CD4-positive, alpha-beta T cell (primary cell): ENCODE measurements at places on chromosomes 5 and 9.

- DNase-seq: no peak
Measured at GRCh38 chr5:175343308-175343707, 100.7 kb downstream of the DRD1 start.

- no peak for DNase-seq
Measured at GRCh38 chr5:153118018-153118417, 372.5 kb upstream of the GRIA1 start.

DNA sequence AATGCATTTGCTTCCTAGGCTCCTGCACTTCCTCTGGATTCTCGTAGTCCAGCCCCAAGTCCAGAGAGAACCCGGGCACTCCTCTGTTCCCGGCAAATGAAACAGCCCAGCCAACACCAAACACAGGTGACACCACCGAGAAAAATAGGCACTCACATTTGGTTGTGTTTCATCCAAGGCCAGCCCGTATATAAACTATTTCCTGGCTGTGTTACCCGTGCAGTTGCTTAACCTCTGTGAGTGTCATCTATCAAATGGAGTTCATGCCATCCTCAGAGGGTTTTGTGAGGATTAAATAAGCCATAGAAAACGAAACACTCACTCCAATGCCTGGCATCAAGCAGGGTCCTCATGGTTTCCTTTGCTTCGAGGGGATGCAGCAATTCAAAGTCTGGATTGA is 115.2 kb downstream of the BOD1 start:
- DNase-seq: no peak

DNA sequence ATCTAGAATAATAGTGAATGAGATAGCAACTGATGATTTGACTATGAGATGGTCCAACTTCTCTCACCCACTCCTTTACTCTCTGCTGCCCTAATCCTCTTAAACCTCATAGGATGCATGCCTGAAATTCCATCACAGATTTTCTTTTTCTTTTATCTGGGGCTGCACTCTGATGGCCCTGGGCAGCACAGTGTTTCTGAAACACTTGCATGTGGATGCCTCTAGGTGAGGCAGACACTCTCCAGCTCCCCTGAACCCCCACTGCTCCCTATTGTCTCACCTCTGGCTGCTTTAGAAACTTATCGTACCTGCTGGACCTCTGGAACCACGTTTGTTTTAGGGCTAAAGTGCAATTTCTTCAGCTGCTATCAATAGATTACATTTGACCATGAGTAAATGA is 67.5 kb downstream of the HTR4 start:
- DNase-seq: no peak

- DNase-seq: no peak
Measured at GRCh38 chr9:85163415-85163814, 493.9 kb downstream of the NTRK2 start.

- DNase-seq: no peak
Measured at GRCh38 chr5:139116100-139116655, 82.0 kb downstream of the SIL1 start.

- DNase-seq: no peak
Measured at GRCh38 chr9:13674926-13675637, 395.6 kb upstream of the MPDZ start.

DNA sequence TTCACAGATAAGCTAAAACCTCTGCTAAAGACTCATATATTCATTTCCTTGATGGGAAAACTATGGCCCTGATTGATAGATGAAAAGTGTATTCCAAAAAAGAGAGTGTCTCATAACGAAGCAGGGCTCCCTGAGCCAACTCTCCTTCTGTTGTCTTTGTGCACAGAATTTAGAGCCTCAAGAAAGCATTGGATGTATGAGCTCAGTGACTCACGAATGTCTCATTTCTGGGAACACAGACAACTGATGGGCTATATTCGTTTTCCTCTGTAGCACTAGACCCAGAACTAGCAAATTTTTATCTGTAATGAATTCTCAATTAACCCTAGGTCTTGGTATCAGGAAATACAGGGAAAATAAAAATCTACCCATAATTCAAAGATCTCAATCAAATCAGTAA is 88.4 kb downstream of the LMNB1 start:
- DNase-seq: no peak

DNA sequence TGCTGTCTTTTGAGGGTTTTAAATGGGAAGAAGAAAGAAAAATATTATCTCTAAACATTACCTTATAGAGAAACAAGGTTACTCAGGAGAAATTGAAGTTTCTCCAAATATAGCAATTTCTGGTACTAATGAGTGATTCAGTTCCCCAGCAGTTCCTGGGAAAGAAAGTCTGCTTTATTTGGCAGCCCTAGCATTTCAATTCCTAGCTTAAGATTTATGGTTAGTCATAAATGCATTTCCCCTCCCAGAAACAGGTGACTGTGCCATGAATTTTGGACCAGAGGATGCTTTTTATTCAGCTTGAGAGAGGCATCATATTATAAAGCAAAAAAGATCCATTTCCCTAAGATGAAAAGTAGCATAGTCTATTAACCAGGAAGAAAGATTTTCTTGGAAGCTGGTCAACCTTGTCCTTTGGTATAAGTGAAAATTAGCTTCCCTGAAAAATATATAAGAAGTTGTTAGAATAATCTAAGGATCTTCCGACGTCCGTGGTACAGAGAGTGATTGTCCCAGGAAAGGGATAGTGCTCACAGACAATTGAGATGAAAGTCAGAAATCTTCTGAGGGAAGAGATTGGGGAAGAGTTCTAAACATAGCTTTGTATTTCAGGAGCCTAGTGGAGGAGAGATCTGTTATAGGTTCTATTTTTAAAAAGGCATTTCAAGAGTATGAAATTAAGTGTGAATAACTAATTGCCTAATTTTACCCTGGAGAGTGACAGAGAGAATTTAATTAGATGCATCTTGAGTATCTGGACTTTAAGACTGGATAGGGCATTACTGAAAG is 164.9 kb downstream of the ESM1 start:
- no peak for DNase-seq

GRCh38 chr5:145778144-145778900 is 56.8 kb downstream of the PRELID2 start:
- DNase-seq: no peak

GRCh38 chr5:34918025-34918424 is 2.5 kb downstream of the BRIX1 start:
- DNase-seq: no peak

GRCh38 chr9:126883636-126884035 is 23.2 kb downstream of the ZBTB34 start:
- no peak for DNase-seq

GRCh38 chr5:54529565-54529964 is 12.0 kb downstream of the SNX18 start:
- no peak for DNase-seq

DNA sequence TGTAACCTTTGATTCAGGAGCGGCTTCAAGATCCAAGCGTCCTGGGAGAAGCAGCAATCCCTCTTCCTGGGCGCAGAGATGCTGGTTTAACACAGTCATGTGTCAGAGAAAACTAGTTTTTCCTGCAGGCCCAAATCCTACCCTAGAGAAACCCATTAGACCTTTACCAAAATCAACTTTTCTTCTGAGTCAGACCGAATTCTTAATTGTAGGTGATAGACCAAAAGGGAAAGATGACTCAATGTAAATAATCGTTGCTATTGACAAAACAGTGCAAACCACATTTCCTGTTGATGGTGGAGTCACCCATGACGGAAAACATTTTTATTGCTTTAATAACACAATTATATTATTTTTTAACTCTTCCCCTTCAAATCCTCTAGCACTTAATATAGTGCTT is 40.1 kb downstream of the SLC1A1 start:
- DNase-seq: no peak

- DNase-seq: no peak
Measured at GRCh38 chr5:148437249-148437648, 53.5 kb downstream of the FBXO38 start.

DNA sequence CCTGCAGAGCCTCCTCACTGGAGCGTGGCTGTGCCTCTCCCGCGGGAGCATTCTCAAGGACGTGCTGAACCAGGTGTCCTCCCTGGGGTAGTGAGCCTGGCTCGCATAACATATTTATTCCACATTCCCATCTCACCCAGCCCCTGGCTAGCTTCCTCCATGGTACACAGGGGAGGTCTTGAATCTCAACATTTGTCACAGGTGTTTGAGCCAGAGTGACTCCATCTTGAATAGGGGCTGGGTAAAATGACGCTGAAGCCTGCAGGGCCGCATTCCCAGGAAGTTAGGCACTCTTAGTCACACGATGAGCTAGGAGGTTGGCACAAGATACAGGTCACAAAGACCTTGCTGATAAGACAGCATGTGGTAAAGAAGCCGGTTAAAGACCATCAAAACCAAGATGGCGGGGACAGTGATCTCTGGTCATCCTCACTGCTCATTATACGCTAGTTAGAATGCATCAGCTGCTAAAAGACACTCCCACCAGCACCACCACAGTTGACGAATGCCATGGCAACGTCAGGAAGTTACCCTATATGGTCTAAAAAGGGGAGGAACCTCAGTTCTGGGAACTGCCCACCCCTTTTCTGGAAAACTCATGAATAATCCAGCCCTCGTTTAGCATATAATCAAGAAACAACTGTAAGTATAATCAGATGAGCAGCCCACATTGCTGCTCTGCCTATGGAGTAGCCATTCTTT is 273.8 kb upstream of the IRX4 start:
- no peak for DNase-seq

DNA sequence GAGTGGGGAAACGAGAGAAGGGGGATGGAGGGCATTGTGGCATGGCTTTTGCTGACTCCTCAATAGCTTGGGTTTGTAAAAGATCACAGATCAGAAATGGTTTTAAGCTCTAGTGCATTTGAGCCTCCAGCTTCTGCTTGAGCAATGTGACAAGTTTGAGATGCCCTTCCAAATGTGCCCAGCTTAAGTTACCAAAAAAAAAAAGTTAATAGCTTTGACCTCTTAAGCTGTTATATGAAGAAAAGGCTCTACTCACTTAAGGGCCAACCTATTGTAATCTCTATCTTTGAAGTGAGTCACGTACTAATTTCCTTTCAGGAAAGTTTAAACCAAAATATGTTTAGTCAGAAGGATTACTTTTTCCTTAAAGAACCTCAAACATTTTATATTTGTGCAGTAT is 428.8 kb upstream of the ACTBL2 start:
- no peak for DNase-seq

DNA sequence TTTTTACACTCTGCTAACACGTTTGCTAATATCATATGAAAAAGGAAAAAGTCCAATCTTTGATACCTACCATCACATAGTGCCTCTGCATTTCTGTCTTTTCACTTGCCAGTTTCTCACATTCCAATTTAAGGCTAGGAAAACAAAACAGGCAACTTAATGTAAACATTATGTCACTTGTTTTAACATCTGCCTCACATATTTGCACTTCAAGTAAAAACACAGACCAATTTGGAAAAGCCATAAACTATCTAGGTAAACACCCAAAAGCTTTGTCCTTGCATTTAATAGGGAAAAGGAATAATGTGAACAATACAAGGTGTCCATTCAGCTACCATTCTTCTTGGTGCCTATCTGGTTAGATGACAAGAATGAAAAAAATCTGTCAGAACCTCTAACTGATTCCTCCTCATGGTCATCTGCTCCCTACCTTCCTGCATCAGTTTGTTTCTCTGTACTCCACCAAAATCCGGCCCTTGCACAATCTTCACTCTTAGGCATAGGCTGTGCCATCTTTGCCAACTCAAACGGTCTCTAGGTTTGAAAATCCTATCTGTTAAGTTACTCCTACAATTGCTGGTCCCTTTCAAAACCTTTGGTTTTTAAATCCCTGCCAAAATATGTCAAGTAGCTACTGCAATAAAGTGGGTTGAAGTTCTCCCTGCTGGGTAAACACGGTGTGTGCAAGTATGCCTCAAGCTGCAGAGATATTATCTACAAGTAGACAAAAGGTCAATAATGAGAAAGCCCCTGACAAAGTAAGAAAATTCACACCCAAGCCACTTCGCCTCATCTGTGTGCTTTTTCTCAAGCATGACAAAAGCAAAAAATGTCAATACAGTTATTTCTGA is 3.4 kb downstream of the TLE1 start:
- DNase-seq: no peak

DNA sequence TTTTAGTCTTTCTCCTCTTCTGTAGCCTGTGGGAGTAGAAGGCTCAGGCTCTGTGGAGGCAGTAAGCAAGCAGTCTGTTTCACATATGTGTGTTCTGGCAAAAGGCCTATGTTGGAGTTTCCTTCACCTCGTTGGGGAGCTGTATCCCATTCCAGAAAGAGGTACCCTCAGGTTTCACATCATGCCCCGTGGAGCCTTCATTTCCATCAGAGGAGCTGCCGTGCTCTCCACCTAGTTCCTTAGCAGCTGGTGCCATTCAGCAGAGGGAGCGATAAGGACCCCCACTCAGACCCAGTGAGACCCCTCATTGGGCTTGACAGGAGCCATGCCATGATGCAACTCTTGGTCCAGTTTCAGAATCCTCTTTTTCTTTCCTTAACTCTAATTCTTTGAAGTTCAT is 50.6 kb upstream of the ANGPTL2 start:
- DNase-seq: no peak

- DNase-seq: no peak
Measured at GRCh38 chr5:137736496-137736895, 607 bp upstream of the KLHL3 start.

- no peak for DNase-seq
Measured at GRCh38 chr5:180282281-180282680, 9.6 kb downstream of the MAPK9 start.

DNA sequence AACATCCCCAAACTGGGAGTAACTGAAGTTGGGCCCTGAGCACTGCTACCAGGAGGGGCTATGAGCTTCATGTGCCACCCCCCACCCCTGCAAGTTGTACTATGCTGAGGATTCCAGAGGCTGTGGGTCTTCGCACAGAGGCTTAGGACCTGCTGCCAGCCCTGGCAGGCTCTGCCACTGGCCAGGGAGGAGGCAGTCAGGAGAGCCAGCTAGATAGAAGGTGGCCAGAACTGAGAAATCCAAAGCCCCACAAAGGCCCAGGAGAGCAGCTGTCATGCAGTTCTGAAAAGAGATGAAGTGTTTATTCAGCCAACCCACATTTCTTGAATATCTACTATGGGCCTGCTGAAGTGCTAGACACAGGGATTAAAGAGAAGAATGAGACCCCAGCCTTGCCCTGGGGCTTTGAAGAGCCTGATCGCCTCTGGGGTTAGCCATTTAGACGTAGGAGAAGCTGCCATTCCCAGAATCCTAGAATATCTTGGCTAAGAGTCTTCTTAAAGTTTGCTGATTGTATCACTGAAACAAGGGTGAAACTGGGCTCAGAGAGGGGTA is 1.4 kb downstream of the ALAD start:
- DNase-seq: no peak

DNA sequence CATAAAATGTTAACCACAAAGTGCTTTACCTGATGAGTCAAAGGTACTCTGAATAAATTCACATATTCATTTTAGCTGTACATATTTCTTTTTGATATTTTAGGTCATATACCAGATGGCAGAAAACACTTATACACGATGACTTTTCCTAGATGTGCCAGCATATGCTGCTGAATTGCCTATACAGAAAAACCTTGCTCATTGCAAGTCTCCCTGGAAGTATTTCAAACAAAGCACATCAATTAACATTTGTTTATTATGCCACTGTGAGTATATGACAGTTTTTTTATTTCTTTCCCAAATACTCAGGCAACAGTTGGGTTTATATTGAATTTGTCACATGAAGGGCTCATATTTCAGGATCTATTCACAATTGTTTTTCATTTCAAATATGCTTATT is 180.8 kb downstream of the TMEM232 start:
- DNase-seq: no peak
